ENCODE measurements at places on chromosomes 2 and 18. TPM values are rescaled to one million over a fixed set of nuclear protein-coding genes. Genes with fewer than 3 reads are reported as not detected.

GRCh38 chr2:109253217-109253616 is 124.2 kb downstream of the SH3RF3 start:
- H3K27ac ChIP-seq = no peak overlapping the region
- H3K4me3 ChIP-seq = no peak overlapping the region
- H3K4me1 ChIP-seq = peaks cover 46% of the 10 kb centered on the region
- no peaks in the 10 kb centered on the region for H3K27me3 ChIP-seq
- no peaks in the 10 kb centered on the region for H3K36me3 ChIP-seq

C2orf80 gene
- not detected for total RNA-seq

SLC5A7 gene
- 0.23 TPM for total RNA-seq

- H3K27ac ChIP-seq = peak overlapping the region; percentile 64
- no peak overlapping the region for H3K4me3 ChIP-seq
- no peaks in the 10 kb centered on the region for H3K36me3 ChIP-seq
- peaks cover 35% of the 10 kb centered on the region for H3K4me1 ChIP-seq
Observed at GRCh38 chr2:39492095-39492590, 55.1 kb upstream of the MAP4K3 start.

DNA sequence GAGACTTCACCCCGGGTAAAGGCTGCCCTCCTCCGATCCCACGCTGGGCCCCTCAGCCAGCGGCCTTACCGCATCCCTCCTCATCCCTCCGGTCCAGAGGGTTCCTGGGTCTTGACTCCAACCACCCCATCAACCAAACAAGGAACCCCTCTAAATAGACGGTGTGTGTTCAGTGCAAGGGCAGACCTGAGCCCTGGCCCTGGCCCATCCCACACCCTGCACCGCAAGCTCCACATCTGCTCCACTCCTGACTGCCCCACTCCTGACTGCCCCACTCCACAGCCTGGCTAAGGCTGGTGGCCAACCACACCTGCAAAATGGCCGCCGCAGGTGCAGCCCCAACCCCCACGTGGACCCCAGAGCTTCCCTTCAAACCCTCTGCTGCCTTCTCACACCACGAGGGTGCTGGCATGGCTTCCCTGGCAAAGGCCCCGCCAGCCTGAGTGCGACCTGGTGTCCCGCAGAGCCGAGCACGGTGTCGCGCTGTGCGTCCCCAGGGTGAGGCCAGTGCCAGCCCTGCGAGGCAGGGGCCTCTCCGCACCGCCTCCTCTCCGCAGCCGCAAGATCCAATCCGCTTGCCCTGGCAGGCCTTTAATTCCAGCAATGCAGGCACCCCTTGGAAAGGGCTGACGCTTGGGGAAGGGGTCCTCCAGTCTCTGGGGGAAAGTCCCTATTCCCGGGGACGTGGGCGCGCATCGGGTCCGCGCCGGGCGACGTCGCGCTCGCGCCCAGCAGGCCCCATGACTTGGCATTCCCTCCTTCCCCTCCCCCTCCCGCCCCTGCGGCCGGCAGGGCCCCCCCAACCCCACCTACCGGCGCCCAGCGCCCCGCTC is 1.5 kb downstream of the KIF1A start:
- H3K27ac ChIP-seq = no peak overlapping the region
- H3K36me3 ChIP-seq = no peaks in the 10 kb centered on the region
- DNase-seq = peak; percentile 72
- no peak overlapping the region for H3K4me3 ChIP-seq
- H3K27me3 ChIP-seq = peaks cover 73% of the 10 kb centered on the region

DNA sequence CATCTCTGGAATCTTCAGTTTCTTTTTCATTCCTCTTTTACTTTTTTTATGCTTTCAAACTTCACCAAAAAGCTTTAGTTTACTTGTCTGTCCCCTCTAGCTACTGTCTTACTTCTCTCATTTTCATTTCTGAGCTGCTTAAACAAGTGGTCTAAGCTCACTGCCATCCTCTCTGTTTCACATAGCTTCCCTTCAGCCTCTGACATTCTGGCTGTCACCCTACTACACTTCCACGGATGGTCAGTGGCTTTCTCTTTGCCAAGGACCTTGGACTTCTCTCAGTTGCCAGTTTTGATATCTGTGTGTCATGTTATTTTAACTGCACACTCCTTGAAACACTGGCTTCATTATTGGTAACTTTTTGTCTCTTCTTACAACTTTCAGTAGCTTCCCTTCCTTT is 176.1 kb downstream of the IKZF2 start:
- H3K27me3 ChIP-seq = no peaks in the 10 kb centered on the region
- no peak overlapping the region for H3K4me3 ChIP-seq
- H3K4me1 ChIP-seq = no peaks in the 10 kb centered on the region
- H3K36me3 ChIP-seq = no peaks in the 10 kb centered on the region
- no peak overlapping the region for H3K27ac ChIP-seq

DNA sequence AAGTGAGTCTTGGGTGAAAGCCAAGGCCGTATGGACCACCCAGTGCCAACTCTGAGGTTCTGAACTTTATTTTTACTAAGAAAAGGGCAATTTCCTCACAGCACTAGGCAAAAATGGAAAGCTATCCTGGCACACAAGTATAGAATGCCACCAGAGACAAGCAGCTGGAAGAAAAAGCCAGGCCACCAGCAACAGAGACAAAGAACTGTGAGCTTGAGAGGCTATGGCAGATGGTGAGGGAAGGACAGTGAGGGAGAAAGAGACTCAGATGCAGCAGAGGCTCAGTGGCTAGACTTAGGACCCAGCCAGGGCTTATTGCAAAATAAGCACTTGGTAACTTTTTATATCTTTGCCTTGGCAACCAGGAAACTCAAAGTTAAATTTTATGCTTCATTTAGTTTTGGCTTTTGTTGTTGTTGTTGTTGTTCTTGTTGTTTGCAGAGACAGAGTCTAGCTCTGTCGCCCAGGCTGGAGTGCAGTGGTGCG is 78.0 kb upstream of the BZW1 start:
- no peak for DNase-seq
- no peaks in the 10 kb centered on the region for H3K36me3 ChIP-seq
- no peak overlapping the region for H3K4me3 ChIP-seq
- H3K4me1 ChIP-seq = no peaks in the 10 kb centered on the region
- no peak overlapping the region for H3K27ac ChIP-seq
- no peaks in the 10 kb centered on the region for H3K27me3 ChIP-seq

CNTNAP5 gene
- not detected for total RNA-seq

KHK gene
- 4.6 TPM for total RNA-seq

GRCh38 chr2:241073166-241074064 is 28.7 kb downstream of the MTERF4 start:
- no peak overlapping the region for H3K27ac ChIP-seq
- no peak for DNase-seq
- H3K4me3 ChIP-seq = no peak overlapping the region

GBX2 gene
- total RNA-seq = not detected

CFAP53 gene
- total RNA-seq = 0.20 TPM

DNA sequence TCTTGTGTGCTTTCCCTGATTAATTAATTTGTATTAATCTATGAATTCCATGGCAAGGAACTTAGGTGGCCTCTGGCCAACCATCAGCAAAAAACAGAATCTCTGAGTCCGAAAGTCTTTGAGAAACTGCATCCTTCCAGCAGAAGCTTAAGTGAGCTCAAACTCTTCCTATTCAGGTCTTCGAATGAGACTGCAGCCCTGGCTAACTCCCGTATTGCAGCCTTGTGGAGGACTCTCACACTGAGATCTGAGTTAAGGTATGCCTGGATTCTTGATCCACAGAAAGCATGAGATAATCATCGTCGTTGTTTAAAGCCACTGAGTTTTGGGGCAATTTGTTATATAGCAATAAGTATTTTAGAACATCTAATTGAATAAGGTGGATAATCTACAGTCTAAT is 1143.9 kb upstream of the NXPH2 start:
- no peaks in the 10 kb centered on the region for H3K4me1 ChIP-seq
- H3K4me3 ChIP-seq = no peak overlapping the region
- no peak overlapping the region for H3K27ac ChIP-seq
- no peak for DNase-seq

ELAC1 gene
- total RNA-seq = 8.0 TPM

- H3K27me3 ChIP-seq = no peaks in the 10 kb centered on the region
- no peak overlapping the region for H3K4me3 ChIP-seq
- H3K36me3 ChIP-seq = no peaks in the 10 kb centered on the region
- H3K4me1 ChIP-seq = no peaks in the 10 kb centered on the region
- H3K27ac ChIP-seq = no peak overlapping the region
Observed at GRCh38 chr2:34001557-34001956, 402.5 kb upstream of the FAM98A start.

DNA sequence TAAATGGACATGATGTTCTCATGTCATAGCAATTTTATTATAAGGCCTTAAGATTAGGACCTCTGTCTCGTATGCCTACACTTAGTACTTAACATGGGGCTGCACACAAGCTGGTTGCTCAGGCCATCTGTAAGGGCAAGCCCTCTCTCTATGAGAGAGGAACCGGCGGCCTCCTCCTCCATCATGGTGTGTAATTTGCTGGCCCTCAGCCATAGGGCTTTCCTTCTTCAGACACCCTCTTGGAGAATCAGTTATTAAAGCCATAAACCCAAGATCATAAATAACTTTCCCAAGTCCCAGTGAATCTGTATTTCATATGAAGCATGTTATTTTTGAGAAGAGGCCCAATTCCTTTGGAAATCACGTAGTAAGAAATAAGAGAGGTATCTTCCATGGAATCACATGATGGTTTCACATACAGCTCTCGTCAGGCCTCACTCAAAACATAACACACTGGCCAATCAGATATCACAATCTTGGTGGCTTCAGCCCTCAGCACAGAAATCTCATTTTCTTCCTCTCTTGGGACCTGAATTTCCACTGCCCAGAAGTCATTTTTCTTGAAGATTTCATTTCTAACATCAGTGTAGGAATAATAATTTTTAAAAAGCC is 92.6 kb downstream of the RDH14 start:
- H3K4me1 ChIP-seq = no peaks in the 10 kb centered on the region
- H3K27ac ChIP-seq = no peak overlapping the region
- no peaks in the 10 kb centered on the region for H3K36me3 ChIP-seq
- no peak overlapping the region for H3K4me3 ChIP-seq

GRCh38 chr2:147632198-147632597 is 212.6 kb upstream of the ACVR2A start:
- no peaks in the 10 kb centered on the region for H3K27me3 ChIP-seq
- no peaks in the 10 kb centered on the region for H3K36me3 ChIP-seq
- no peak for DNase-seq
- peaks cover 29% of the 10 kb centered on the region for H3K4me1 ChIP-seq
- H3K27ac ChIP-seq = no peak overlapping the region
- no peak overlapping the region for H3K4me3 ChIP-seq

NEU4 gene
- total RNA-seq = 0.24 TPM

CXCR1 gene
- 21.0 TPM for total RNA-seq

- no peaks in the 10 kb centered on the region for H3K4me1 ChIP-seq
- no peaks in the 10 kb centered on the region for H3K27me3 ChIP-seq
- DNase-seq = no peak
- H3K27ac ChIP-seq = no peak overlapping the region
- no peaks in the 10 kb centered on the region for H3K36me3 ChIP-seq
Observed at GRCh38 chr2:39723497-39723896, 55.6 kb downstream of the THUMPD2 start.

GRCh38 chr18:2536493-2536892 is 34.8 kb downstream of the METTL4 start:
- H3K27me3 ChIP-seq = no peaks in the 10 kb centered on the region
- no peak for DNase-seq
- H3K36me3 ChIP-seq = peaks cover 17% of the 10 kb centered on the region
- no peaks in the 10 kb centered on the region for H3K4me1 ChIP-seq
- no peak overlapping the region for H3K4me3 ChIP-seq

RAB17 gene
- total RNA-seq = 35.5 TPM

DNA sequence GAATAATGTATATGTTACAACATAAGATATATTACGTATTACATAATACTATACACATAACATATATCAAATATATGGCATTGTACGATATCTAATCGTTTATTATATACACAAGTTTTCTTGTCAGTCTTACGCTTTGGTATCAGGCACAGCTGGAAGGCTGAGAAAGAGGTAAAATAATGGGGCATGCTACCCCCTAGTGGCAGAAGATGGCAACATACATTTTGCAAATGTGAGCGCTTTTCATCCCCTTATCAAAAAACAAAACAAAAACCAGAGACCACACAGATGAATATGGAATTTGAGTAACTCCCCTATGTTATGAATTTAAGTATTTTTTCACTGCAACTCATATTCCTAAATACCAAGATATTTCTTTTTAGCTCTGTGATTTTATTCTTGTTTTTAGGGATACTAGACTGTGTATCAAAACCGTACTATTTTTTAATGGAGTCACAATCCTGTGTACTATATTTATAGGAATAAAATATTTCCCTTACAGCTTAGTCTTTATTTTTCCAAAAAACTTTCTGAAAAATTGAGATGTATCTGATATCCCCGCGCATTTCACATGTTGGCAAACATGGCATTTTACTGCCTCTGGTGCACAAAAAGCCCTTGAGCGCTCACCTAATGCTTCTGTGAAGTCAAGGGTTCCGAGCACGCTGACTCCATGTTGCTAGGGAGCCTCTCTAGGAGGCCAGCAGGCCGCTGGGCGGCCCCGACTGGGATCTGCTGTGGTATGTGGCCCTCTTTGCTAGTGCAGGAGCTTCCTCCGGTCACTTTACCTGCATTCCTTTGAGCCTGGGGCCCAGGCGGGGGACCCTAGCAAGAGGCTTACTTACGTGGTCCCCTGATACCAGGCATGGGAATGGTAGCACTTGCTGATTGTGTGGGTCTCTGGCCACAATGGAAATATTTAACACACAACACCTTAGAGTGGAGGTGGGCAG is 62.5 kb downstream of the SLC4A3 start:
- H3K36me3 ChIP-seq = no peaks in the 10 kb centered on the region
- H3K4me1 ChIP-seq = no peaks in the 10 kb centered on the region
- no peak overlapping the region for H3K4me3 ChIP-seq
- H3K27me3 ChIP-seq = peaks cover 28% of the 10 kb centered on the region
- no peak overlapping the region for H3K27ac ChIP-seq

DNA sequence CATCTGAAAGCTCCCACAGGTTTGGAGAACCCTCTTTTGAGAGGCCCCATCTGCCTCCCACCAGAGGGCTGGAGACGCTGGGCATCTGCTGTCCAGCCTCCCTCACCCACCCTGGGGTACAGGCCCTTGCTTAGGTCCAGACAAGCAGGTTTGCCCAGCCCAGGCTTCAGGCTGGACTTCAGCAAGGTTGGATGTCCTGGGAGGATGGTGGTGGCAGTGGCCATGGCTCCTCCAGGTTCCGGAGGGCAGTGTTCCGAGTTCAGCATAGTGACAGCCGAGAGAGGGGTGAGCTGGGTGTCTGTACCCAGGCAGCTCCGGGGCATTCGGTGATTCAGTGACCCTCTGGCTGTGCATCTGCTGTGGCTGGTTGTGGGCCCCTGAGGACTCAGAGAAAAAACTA is 58.2 kb upstream of the HDAC4 start:
- H3K27me3 ChIP-seq = no peaks in the 10 kb centered on the region
- H3K4me1 ChIP-seq = no peaks in the 10 kb centered on the region
- H3K27ac ChIP-seq = no peak overlapping the region
- H3K36me3 ChIP-seq = no peaks in the 10 kb centered on the region

TRPM8 gene
- not detected for total RNA-seq
